Melanocyte of skin (primary cell): ENCODE measurements at places on chromosomes 2 and 18. TPM values are rescaled to one million over a fixed set of nuclear protein-coding genes. Genes with fewer than 3 reads are reported as not detected.

Gene GPR17
- under 0.01 and 0.36 TPM in 2 replicates for total RNA-seq

Gene AQP12B
- total RNA-seq: not detected in 2 replicates

Gene CHAC2
- total RNA-seq: 9.0 and 10.5 TPM in 2 replicates

Gene POTEI
- total RNA-seq: not detected in 2 replicates

Gene BARD1
- total RNA-seq: 22.6 and 23.6 TPM in 2 replicates

Gene TBR1
- total RNA-seq: 0.31 TPM in 1 of 2 replicates, not detected in the other

Gene IL1RN
- 0.33 TPM in 1 of 2 replicates, not detected in the other for total RNA-seq

Gene COX5B
- 295 and 392 TPM in 2 replicates for total RNA-seq

Gene DNAJC5G
- total RNA-seq: not detected in 2 replicates

Gene AQP4
- total RNA-seq: under 0.01 TPM in 1 of 2 replicates, not detected in the other
